CD4-positive, alpha-beta T cell treated with Interleukin-4 for 1 hour (primary cell): ENCODE measurements at places on chromosomes 16 and 17.

DNA sequence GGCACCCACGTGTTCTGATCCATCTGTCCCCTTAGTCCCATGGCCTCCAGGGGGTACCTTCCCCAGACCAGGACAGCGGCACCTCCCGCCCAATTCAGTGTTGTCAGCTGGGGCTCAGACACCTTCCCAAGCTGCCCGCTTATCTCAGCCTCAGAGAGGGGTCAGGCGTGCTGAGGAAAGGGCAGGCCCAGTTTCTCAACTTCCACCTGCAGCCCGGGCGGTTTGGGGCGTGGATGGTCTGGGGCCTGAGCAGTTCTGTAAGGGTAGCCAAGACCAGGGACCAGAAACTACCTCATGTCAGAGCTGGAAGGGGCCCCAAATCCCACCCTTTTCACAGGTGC is 5.1 kb downstream of the PLCD3 start:
- no peak for DNase-seq

- DNase-seq: no peak
These were observed 4.3 kb upstream of the KRT12 start for GRCh38 chr17:40871316-40871715.

- DNase-seq: no peak
These were observed 1.4 kb downstream of the PYDC1 start for GRCh38 chr16:31215287-31216162.

- DNase-seq: no peak
These were observed 9.4 kb downstream of the BAHCC1 start for GRCh38 chr17:81404558-81405165.

DNA sequence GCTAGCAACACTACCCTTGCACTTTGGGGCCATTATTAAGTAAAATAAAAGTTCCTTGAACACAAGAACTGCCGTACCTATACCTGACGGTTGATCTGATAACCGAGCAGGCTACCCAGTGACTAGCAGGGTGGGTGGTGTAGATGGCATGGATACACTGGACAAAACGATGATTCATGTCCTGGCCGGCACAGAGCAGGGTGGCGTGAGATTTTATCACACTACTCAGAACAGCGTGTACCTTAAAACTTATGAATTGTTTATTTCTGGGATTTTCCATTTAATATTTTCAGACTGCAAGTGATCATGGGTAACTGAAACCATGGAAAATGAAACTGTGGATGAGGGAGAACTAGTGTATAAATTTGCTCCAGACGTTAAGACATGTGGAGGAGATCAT is 41.0 kb upstream of the MSI2 start:
- no peak for DNase-seq

GRCh38 chr16:8894736-8895334 is 12.7 kb downstream of the LITAFD start:
- no peak for DNase-seq

- DNase-seq: no peak
These were observed 138.5 kb downstream of the WSCD1 start for GRCh38 chr17:6208608-6209180.

DNA sequence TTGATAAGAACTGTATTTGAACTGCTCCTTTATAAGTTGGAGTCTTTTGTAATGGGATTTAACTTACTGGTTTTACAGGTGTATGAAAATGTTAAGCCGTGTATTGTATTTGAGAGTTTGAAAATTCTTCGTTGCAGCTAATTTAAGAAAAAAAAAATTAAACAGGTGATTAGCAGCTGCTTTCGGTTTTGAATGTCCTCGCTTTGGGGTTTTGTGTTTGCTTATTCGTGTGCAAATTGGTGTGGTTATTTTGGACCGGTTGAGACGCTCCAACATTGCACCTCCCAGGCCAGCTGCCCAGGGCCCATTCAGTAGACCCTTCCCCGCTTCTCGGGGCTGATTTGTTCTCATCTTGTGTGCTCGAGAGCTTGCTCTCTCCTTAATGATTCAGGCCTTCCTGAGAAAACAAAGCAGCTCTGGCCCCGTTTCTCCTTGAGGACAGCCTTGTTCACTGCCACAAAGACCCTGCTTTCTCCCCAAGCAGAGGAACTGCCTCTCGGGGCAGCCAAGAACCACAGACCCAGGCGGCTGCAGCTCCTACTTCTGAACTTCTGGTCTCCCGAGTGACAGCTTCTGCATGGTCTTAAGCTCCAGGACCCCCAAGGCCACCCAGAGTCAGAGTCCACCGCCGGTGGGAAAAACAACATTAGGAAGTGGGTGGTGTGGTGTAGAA is 100.5 kb downstream of the MSI2 start:
- no peak for DNase-seq

DNA sequence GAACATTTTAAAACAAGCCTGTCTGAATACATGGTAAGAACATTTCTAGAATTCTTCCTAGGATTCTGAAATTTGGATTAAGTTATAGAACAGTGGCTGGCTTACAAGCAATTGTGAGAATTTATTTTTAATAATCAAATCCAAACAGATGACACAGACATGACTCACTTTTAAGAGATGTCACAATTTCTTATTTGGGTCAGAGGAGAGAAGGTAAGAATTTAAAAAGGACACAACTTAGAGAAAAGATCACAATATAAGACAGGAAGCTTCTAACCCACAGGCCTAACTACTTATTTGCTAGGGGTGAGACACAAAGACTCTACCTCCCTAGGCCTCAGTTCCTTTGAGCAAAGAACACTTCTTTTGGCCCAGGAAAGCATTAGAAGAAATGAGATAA is 32.7 kb downstream of the ZZEF1 start:
- DNase-seq: no peak

GRCh38 chr17:7781429-7781828 is 52.6 kb upstream of the KDM6B start:
- DNase-seq: no peak

GRCh38 chr17:5562661-5563360 is 21.5 kb downstream of the NLRP1 start:
- DNase-seq: no peak
